LHCN-M2 (cell line): ENCODE measurements at places on chromosomes 6 and 20. TPM values are rescaled to one million over a fixed set of nuclear protein-coding genes. Genes with fewer than 3 reads are reported as not detected.

DNA sequence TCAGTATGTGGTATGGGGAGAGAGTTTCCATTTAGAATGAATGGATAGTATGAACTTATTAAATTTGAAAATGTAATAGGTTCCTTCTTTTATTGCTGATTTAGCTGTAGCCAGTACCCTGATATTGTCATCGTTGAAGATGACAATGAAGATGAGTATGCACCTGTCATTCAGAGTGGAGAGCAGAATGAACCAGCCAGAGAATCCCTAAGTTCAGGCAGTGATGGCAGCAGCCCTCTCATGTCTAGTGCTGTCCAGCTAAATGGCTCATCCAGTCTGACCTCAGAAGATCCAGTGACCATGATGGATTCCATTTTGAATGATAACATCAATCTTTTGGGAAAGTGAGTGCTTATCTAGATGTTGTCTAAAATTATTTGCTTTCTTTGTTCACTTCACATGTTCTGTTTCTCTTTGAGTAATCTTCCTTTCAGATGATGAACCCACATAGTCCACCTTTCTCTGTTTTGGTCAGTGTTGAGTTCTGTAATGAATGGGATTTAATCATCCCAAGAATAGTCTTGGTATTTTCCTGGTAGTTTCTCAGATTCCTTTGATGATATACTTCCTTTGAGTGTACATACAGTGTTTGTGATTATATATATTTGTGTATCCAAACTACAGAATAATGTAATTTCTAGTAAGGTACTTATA lies 23.3 kb downstream of the HSF2 start:
- DNase-seq: no peak

GRCh38 chr6:19879663-19880062 lies 42.5 kb downstream of the ID4 start:
- no peak for DNase-seq

GRCh38 chr6:38193051-38193450 lies 373.5 kb downstream of the ZFAND3 start:
- no peak for DNase-seq

DNA sequence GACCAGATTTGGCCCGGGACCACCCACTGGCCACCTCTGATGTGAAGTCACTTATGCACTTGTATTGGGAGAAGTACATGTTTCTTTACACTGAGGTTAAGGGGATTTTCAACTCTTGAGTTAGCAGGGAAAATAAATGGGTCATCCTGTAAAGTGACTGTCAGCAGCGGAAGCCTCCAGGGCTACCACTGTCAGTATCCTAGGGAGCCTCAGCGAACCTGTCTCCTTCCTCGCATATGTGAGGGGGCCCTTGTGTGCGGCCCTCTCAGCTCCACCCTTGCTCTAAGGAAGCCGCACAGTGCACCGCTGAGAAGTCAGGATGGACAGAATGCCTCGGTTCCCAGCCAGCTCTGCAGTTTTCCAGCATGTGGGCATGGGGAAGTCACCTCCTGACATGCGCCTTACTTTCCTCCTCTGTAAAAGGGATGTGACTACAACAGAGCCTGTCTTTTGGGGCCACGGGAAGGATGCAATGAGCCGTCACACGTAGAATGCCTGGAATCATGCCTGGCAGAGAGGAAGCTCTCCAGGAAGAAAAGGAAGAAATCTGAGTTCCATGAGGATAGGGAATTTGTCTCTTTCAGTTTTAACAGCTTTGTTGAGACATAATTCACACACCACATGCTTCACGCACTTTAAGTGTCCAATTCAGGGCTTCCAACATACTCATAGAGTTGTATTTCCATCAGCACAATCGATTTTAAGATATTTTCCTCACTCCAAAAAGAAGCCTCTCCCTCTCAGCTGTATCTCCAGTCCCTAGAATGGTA lies 115.4 kb downstream of the SYCP2 start:
- DNase-seq: no peak

GRCh38 chr20:10662661-10663458 lies 10.9 kb downstream of the JAG1 start:
- no peak for DNase-seq

- DNase-seq: peak; percentile 1
Observed at GRCh38 chr6:28597924-28598722, 72.4 kb downstream of the GPX5 start.

DNA sequence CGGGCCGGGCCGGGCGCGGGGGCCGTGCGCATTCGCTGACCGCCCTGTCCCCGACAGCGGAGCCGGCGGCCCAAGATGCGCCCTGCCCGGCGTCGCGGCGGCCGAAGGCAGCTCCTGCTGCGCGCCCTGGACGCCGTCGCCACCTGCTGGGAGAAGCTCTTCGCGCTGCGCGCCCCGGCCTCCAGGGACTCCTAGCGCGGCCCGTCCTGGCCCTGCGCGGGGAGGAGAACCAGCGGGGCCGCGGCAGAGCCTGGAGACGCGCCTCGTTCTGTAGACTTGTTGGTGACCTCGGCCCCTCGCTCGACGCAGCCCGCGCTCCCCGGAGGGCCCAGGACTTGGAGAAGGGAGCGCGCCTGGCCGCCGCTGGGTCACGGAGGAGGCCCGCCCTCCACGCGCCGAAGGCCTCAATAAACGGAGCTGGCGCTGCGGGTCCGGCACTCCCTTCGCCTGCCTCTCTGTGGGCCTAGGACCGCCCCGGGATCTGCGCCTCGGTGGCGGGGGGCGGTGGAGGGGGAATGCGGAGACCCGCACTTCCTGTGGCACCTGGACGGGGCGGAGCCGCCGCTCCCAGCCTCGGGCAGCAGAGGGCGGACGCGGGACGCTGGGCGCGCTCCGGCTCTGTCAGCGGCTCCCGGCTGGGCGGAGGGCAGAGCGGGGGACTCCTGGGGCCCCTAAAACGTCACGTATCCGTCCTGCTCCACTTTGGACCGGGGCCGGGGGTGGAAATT lies 2.7 kb downstream of the C20orf204 start:
- DNase-seq: peak; percentile 28

GRCh38 chr6:33490198-33490597 lies 35.8 kb downstream of the ZBTB9 start:
- DNase-seq: peak; percentile 49

- DNase-seq: no peak
Observed at GRCh38 chr20:22576733-22577514, 7.4 kb downstream of the FOXA2 start.

DNA sequence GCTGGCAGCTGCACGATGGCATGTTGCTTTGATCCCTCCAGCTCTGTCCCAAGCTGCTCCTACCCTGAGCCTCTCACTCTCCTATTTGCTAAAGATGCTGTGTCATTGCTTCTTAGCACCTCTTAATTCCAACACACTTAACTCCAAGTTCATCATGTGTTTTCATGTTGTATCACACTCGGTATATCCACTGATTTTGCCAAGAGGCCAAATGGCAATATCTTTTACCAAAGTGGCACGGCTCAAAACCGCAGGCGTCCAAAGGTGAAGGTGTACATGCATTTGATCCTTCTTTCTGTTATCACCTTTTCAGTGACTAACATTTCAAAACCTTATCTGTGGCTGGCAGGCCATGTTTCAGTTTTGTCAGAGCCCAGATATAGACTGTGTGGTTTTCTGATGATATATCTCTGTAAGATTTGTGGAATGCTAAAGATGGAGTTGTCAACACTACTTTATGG lies 217.0 kb downstream of the TBX18 start:
- DNase-seq: peak; percentile 37

- peak; percentile 99 for DNase-seq
Observed at GRCh38 chr6:45445749-45446549, 68.2 kb upstream of the SUPT3H start.

DNA sequence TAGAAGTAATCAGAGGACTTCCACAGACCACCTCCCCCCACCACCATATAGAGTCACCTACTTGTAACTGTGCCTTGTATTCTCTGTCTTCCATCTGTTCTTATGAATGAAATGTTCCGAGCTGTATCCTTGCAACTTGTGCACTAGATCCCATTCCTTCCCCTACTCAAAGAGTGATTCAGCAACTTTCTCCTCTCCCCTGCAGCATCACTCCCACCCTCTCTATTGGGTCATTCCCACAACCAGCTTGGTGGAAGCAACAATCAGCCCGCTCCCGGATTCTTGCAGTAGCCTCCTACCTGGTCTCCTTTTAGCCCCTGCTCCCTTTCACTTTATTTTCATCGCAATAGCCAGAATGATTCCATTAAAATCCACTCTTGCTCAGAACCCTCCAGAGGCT lies 34.9 kb upstream of the REV3L start:
- no peak for DNase-seq

DNA sequence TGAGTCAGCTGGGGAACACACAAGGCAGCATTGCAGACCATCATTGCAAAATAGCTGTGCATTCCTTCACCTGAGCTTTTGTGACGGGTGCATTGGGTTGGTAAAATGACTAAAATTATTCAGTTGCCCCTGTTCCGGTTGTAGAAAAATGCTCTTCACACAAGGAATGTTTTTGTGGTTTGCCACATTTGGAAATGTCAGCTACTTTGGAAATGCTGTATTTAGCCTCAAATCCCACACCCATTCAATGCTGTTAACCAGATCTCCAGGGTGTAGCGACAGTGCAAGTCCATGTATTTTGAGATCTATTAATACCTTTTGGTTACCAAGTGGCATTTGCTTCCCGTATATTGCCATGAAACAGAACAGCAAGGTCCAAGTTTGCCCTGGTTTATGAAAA lies 201.2 kb downstream of the FOXA2 start:
- peak; percentile 80 for DNase-seq

- DNase-seq: peak; percentile 52
Observed at GRCh38 chr20:4091490-4092479, 76.4 kb upstream of the RNF24 start.

- DNase-seq: no peak
Observed at GRCh38 chr6:21395121-21395520, 198.4 kb upstream of the SOX4 start.

GRCh38 chr6:13418844-13419243 lies 68.6 kb downstream of the GFOD1 start:
- DNase-seq: no peak

DNA sequence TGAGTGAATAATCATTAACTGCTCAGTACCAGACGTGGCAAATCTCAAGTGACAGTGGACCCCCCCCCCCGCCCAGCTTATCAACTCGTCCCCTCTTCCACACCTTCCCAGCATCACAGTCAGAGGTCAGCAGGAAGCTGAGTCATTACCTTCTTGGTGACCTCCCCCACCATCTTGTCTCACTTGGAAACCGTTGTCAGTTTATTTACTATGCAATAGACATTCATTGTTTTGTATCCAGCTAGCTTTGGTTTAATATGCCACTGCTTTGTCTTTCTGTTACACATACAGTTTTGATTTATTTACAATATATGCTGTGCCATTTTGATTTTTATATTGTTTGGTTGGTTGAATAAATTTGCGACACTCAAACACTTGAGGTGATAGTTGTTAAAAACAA lies 158.1 kb downstream of the QKI start:
- no peak for DNase-seq

DNA sequence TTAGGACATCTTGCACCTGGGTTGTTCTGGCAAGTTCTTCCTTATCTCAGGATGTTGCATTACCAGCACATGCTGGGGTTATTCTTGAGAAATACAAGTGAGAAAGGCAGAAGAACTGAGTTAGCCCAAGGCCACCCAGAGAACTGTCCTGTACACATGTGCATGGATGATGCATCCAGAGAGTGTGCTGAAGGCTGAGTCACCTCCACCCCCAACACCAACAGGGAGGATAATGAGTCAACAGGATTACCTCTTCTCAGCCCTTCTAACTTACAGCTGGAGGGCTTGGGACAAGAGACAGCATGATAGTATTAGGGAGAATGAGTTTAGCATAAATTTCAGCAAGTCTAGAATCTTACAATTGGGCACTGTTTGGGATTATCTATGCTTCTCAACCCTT lies 8.5 kb downstream of the SCGN start:
- peak; percentile 96 for DNase-seq

The TP53TG5 gene
- total RNA-seq: not detected in 2 replicates

The STX16 gene
- 18.4 and 21.5 TPM in 2 replicates for total RNA-seq

The CMTR1 gene
- 40.3 and 45.0 TPM in 2 replicates for total RNA-seq

The MCHR2 gene
- not detected in 2 replicates for total RNA-seq

The OPN5 gene
- total RNA-seq: not detected in 2 replicates

The TNFRSF6B gene
- 6.2 and 6.7 TPM in 2 replicates for total RNA-seq

The HS3ST5 gene
- total RNA-seq: 0.11 TPM in 1 of 2 replicates, not detected in the other

The PRPF6 gene
- total RNA-seq: 50.1 and 60.4 TPM in 2 replicates
